ENCODE measurements at places on chromosomes 11 and 22.

DNA sequence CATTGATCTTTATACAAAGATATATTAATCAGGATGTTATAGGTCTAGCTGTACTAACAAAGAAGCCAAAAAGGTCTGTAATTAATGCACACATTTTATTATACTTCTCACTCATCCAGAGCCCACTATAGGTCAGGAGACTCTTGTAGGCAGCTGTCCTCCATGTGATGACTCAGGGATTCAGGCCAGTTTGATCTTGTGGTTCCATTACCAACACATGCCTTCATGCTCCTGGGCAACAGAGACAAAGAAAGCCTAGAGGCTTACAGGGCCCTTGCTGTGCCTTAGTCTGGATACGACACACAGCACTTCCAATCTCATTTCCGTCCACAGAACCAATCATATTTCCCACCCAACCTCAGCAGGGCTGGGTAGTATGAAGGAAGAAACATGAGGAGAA is 150.3 kb upstream of the NCAM1 start:
- no peak for DNase-seq

DNA sequence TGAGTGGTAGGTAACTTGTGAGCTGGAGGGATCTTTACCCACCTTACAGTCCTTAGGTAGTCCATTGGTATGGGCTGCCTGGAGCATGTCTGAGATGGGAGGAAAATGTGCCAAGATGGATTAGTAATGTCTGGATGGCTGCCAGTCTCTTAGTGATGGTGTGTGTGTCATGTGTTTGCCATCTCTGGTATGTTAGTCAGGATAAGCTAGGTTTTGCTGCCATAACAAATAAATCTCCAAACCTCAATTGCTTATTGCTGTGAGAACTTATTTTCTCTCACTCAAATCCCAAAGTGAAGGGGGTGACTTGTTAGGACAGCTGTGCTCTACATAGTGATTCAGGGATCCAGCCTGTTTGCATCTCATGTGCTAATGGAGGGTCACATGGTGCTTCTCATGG is 40.9 kb upstream of the MYEOV start:
- DNase-seq, result no peak

- DNase-seq, result no peak
Observed at GRCh38 chr11:33207408-33207985, 46.2 kb upstream of the CSTF3 start.

DNA sequence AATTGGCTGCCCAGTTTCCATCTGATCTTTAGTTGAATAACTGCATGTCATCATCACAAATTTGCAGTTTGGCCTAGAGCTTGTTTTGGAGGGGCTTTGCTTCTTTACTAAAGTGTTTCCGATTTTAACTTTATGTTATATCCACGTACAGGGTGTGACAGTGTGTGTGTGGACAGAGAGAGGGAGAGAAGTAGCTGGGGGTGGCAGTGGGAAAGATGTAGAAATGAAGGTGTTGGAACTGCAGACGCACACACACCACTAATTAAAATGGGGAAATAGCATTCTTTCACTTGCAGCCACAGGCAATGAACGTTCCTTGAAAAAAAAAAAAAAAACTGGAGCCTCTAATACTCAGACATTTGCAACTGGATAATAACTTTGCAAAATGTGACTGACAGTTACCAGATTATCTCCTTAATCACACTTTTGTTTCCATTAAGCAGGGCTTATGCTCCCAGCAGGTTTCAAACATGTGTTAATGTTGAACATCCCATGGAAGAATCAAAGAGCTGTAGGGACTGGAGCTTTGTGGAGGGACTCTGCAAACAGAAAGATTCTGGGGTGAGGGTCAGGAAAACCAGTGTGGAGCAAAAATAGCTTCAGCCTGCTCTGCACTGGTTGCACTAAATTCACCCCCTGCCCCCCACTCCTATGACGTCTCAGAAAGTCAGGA is 238.1 kb upstream of the TENM4 start:
- DNase-seq, result peak; percentile 39

- peak; percentile 18 for DNase-seq
Observed at GRCh38 chr11:26227301-26227746, 104.6 kb upstream of the ANO3 start.

DNA sequence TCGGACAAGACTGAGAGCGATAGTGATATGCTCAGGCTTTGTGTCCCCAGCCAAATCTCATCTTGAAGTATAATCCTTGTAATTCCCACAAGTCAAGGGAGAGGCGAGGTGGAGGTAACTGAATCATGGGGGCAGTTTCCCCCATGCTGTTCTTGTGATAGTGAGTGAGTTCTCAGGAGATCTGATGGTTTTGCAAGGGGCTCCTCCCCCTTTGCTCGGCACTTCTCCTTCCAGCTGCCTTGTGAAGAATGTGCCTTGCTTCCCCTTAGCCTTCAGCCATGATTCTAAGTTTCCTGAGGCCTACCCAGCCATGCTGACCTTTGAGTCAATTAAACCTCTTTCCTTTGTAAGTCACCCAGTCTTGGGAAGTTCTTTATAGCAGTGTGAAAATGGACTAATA is 7.5 kb upstream of the FOLR2 start:
- no peak for DNase-seq

- peak; percentile 20 for DNase-seq
Observed at GRCh38 chr11:33742249-33742851, 6.1 kb upstream of the CD59 start.

- DNase-seq, result no peak
Observed at GRCh38 chr11:131353766-131354165, 16.6 kb upstream of the NTM start.

DNA sequence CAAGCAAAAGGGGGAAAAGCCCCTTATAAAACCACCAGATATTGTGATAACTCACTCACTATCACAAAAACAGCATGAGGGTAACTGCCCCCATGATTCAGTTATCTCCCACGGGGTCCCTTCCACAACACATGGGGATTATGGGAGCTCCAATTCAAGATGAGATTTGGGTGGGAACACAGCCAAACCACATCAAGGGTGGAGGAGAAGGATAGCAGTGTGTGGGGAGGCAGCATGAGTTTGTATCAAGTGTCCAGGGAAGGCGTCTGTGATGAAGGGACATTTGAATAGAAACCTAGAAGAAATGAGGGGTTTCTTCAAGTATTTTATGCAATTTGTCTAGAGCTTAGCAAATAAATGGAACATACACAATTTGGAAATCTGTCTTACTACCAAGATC is 98.2 kb downstream of the SLC1A2 start:
- DNase-seq, result peak; percentile 54

DNA sequence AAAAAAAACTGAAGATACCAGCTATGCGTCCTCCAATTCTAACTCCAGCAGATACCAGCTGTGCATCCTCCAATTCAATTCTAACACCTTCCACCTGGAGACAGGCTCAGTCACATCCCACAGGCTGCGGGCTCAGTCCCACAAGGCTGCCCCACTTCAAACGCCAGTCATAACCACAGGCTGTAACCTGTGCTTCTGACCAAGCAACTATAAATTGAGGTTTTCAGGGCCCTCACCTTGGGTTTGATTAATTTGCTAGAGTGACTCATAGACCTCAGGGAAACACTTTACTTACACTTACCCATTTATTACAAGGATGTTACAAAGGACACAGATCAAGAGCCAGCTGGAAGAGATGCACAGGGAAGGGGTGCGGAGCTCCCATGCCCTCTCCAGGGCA is 32.4 kb upstream of the MSANTD2 start:
- DNase-seq, result no peak

- no peak for DNase-seq
Observed at GRCh38 chr22:27877501-27877900, 41.6 kb downstream of the PITPNB start.

DNA sequence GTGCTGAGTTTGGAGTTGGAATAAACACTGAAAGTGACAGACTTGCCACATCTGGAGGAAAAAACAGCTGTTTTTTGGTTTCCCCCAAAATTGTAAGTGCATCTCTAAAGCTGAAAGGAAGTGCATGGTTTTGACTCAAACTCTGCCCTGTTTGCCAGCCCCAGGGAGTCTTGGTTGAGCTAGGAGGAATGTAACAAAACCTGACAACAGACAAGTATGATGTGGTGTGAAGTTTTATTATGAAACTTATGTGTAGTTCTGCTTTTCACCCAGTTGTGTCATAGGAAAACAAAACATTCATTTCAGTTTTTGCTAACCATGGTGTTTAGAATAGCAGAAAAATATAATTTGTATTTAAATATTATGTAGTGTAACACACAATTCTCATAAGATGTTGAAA is 31.7 kb upstream of the PDE3B start:
- no peak for DNase-seq

GRCh38 chr11:8019314-8020243 is 32.4 kb downstream of the EIF3F start:
- DNase-seq, result no peak

DNA sequence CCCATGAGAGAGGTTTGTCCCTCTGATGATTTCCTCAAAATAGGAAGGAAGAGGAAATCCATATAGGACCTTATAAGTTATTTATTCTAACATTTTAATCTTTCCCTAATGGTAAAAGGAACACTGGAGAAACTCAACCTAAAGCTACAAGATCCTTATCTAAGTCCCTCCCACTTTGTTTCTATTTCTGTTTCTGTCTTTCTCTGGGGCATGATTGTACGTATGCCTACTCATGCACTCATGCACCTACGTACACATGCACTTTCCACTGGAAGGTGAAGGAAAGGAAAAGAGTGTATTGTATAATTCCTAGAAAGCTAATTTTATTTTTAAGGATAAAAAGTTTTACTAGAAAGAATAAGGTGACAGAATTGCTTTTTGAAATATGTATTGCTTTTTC is 125.0 kb downstream of the RAB38 start:
- no peak for DNase-seq

GRCh38 chr11:46348566-46349401 is 1.5 kb downstream of the DGKZ start:
- no peak for DNase-seq

DNA sequence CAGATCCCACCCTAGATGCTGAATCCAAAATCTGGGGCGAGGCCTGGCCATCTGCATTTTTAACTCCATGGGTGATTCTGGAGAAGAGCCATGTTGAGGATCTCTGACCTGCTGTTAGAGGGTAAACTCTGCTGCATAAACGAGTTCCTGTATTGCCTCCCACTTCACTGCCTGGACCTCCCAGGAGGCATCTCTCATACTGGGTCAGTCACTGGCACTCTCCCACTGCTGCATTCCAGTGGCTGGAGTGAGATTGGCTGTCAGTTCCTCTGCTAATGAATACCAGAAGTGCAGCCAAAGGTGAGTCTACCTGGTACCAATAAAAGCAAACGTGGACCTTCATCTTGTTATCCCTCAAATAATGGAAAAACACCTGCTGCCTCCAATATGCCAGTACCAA is 10.3 kb downstream of the POLDIP3 start:
- DNase-seq, result no peak

GRCh38 chr11:112817376-112817775 is 143.8 kb upstream of the NCAM1 start:
- DNase-seq, result no peak

DNA sequence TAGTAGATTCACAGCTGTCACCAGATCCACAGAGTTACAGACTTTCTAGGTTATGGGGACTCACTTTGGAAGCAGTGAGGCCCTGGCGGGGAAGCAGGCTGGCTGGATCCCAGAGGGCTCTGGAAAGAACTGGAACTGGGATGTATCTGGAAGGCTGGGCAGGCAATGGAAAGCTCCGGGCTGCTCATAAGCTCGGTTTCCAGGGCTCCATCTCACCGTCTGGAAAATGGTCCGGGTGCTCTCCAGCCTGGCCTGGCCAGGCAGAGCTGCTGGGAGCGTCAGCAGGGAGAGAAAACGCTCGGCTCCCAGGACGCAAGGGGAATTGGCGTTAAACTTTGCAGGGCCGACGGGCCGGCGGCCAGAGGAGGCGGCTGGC is 335 bp upstream of the SEZ6L start:
- peak; percentile 70 for DNase-seq

GRCh38 chr22:31952472-31952871 is 8.1 kb downstream of the YWHAH start:
- no peak for DNase-seq

GRCh38 chr22:46090631-46091201 is 59.6 kb upstream of the PPARA start:
- no peak for DNase-seq

- no peak for DNase-seq
Observed at GRCh38 chr11:109150581-109150980, 271.4 kb upstream of the C11orf87 start.

- DNase-seq, result peak; percentile 62
Observed at GRCh38 chr11:77883775-77884174, 62.8 kb downstream of the AAMDC start.

GRCh38 chr11:133181066-133181465 is 351.2 kb downstream of the OPCML start:
- no peak for DNase-seq

DNA sequence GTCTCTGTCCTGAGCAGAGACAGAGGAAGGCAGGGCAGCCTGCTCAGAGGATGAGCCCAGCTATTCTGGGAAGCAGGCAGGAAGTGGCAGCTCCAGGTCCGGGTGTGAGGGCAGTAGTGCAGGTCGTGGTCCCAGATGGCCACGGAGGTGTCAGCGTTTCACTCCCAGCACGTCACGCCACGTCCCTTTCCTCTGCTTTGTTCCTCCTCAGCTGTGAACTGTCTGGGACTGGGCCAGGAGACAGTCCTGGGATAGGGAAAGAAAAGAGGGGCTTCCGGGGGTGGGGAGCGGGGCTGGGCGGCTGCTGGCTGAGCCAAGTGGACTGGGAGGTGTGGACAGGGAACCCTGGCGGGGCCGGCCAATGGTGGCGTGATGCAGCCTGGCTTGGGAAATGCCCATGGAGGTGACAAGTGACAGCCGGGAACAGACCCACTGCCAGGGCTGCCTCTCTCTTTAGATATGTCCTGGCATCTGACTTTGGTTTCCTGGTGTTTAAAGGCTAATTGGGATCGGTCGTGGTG is 64.7 kb downstream of the KCNQ1 start:
- no peak for DNase-seq

DNA sequence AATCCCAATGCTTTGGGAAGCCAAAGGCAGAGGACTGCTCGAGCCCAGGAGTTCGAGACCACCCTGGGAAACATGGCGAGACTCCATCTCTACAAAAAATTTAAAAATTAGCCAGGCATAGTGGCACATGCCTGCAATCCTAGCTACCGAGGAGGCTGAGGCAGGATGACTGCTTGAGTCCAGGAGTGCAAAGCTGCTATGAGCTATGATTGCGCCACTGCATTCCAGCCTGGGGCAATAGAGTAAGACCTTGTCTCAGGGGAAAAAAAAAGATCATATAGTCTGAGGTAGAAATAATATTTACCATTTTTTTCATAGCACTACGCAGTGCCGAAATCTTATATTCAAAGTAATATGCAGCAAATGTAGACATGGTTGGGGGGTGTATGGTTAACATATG is 47.8 kb downstream of the MRTFA start:
- no peak for DNase-seq

GRCh38 chr11:59551659-59552521 is 40.6 kb downstream of the OR4D9 start:
- DNase-seq, result peak; percentile 44

- DNase-seq, result no peak
Observed at GRCh38 chr22:30541961-30542810, 4.4 kb downstream of the SEC14L6 start.

GRCh38 chr11:12222055-12222792 is 111.8 kb downstream of the MICAL2 start:
- DNase-seq, result peak; percentile 57
